ENCODE measurements at places on chromosomes 5 and 9.

GRCh38 chr5:123722451-123722850 lies 210.5 kb downstream of the CSNK1G3 start:
- no peak for DNase-seq

DNA sequence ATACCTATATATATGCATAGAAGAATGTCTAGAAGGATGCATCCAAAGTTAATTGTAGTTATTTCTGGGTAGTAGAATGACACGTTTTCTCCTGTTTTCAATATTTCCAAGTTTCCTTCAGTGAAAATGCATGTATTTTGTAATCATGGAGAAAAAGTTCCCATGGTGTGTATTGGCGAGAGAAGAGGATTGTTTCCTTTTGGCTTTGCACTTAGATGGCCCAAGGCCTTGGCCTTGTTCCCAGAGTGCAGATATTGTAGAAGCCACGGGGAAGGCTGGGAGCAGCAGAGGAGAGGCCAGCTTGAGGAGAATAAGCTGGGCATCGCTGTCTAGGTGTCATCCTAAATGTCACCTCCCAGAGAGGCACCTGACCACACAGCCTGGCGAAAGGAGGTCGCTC lies 44.0 kb downstream of the IRF1 start:
- no peak for DNase-seq

DNA sequence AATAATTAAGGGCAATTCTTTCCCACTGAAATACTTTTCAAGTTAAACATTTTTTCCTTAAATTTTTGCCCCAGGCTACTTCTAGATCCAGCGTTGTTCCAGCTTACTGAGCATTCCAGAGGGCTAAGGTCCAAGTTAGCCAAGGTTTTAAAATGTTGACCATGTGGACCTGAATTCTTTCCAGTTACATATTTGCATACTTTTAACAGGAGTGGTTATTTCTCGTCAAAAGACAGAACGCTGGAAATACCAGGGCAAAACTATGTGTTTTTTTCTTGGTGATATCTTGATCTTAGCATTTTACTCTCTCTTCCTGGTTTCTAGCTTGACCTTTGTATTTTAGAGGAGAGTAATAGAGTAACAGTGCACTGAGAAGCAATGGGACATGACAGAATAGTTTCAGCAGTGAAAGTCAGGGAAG lies 32.8 kb downstream of the TMC1 start:
- no peak for DNase-seq

- no peak for DNase-seq
Measured at GRCh38 chr9:109012876-109013678, at the start of gene CTNNAL1. TSS of gene CTNNAL1 (minus strand) at chr9:109013499. CDS start at chr9:109013442, 57 bp downstream.

- DNase-seq: no peak
Measured at GRCh38 chr9:134053401-134053871, 14.4 kb downstream of the BRD3 start.

GRCh38 chr9:107137495-107138202 lies 145.4 kb upstream of the RAD23B start:
- DNase-seq: peak; percentile 22

- DNase-seq: no peak
Measured at GRCh38 chr9:87535817-87536539, 38.3 kb downstream of the DAPK1 start.

DNA sequence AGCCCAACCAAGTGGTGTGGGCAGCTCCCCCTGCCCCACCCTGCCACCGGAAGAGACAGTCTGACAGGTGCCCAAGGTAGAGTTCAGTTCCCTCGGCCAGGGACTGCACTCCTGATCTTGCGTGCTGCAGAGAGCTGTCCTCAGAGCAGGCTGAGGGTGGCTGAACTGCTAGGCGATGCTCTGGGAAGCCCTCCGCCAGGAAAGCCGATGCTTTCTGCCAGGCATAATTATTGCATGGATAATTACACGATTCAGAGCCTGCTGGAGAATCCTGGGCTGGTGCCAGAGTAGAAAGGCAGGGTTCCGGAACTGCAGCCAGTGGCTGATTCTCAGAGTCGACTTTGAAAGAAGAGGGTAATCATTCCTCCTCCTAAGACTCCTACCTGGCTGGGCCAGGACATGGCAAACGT lies 19.3 kb downstream of the KCNIP1 start:
- DNase-seq: no peak

DNA sequence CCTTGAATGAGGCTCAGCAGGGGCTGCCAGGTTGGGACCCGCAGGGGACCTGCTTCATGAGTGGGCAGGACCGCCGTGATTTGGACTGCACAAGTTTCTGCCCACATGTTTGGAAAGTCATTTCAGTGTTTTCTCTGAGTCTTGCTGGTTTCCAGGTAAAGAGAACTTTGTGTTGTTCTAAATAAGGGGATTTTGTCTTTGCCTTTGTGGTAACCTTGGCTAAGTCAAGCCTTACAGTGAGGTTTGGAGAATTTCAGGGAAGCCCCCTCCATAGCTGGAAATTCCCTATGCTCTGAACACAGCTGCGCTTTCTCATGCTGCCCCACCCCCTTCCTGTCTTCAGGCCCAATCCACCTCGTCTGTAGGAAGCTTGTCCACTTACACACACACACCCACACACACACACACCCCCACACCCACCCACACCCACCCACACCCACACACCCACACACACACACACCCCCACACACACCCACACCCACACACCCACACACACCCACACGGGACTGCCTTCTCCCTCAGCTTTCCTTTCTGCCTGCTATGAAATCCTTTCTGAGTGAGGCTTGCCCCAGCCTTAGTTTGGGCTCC lies 270.1 kb downstream of the HSPA4 start:
- no peak for DNase-seq

All from SK-N-DZ (cell line).